Fibroblast of skin of back (primary cell): ENCODE measurements at places on chromosomes 1 and 21.
A peak's percentile ranks its signal among the peaks of the same experiment; 100 is the strongest.

DNA sequence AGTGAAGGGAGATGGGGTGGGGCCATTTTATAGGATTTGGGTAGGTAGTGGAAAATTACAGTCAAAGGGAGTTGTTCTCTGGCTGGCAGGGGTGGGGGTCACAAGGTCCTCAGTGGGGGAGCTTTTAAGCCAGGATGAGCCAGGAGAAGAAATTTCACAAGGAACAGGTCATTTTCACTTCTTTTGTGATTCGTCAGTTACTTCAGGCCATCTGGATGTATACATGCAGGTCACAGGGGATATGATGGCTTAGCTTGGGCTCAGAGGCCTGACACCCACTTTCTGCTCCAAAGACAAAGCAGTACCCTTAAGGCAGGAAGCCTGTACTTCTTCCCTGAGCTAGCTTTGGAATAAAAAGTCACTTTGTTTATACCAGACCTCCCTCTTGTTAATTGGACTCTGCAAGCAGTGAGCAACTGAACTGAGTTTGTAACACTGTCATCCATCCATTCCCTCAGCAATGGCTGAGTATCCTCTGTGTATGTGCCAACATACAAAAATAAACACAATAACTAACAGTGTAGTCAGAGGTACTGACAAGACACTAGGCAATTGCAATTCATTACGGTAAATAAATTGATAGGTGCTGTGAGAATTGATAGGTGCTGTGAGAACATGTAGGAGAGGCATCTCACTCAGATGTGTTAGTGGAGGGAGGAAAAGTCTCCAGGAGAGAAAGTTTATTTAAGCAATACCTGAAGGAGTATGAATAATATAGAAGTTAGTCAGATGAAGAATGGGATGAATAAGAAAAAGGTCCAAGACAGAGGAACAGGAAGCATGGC lies 14.7 kb upstream of the RGS2 start:
- no peak for DNase-seq

DNA sequence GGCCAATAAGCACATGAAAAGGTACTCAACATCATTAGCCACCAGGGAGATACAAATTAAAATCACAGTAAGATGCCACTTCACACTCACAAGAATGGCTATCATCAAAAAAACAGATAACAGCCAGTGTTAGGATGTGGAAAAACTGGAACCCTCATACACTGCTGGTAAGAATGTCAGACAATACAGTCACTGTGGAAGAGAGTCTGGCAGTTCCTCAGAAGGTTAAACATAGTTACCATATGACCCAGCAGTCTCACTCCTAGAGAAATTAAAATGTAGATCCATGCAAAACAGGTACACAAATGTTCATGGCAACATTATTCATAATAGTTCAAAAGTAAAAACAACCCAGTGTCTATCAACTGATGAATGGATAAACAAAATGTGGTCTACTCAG lies 33.3 kb downstream of the LDLRAD1 start:
- no peak for DNase-seq

- peak; percentile 95 for DNase-seq
Measured at GRCh38 chr1:109090196-109091077, at the start of gene TMEM167B. Gene TMEM167B (plus strand): TSS chr1:109090764. CDS start chr1:109090873, 109 bp downstream.

DNA sequence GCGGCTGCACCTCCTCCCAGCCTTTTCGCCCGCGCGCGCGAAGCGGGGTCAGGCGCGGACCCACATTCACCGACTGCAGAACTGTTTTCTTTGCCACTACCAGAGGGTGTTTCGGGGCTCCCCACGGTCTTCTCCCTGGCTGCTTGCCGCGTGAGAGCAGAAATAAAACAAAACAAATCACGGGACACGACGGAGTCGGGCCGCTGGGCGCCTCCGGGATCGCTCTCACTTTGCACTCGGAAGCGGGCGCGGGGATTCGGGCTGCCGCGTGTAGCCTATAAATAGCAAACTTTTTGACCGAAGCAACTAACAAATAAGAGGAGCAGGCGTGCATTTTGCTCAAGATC lies 412.3 kb upstream of the ESRRG start:
- DNase-seq, result no peak
